ENCODE measurements at places on chromosomes 1 and 21.

DNA sequence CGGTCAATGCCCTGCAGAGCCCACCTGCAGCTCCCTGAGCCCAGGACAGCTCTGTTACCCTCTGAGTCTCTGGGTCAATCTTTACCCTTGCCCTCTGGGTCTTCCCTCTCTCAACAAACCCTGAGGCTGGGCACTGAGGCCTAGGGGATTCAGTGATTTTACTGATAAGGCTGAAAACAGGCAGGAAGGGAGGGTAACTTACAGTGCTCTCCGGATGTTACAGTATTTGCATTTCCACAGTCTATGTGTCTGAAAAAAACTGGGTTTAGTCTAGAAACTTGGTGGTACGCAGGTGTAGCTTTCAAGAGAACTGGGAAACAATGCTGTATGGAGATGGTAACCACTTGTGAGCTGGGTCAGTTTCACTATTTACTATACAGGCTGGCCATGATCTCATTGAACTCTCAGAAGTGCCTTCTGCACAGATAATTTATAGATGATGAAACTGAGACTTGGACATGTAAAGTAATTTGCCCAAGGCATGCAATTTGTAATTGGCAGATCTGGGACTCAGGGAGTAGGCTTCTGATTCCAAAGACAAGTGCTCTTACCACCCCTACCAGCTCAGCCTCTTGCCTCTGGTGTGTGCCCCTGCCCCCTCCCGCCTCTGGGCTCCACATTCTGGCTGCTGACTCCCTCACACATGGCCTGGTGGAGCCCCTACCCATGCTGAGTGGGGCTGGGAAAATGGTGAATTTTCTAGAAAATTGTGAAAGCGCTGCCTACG lies 48.8 kb downstream of the TENT5C start:
- peak; percentile 89 for DNase-seq

GRCh38 chr21:42705746-42706374 lies 52.4 kb downstream of the PDE9A start:
- DNase-seq: no peak

DNA sequence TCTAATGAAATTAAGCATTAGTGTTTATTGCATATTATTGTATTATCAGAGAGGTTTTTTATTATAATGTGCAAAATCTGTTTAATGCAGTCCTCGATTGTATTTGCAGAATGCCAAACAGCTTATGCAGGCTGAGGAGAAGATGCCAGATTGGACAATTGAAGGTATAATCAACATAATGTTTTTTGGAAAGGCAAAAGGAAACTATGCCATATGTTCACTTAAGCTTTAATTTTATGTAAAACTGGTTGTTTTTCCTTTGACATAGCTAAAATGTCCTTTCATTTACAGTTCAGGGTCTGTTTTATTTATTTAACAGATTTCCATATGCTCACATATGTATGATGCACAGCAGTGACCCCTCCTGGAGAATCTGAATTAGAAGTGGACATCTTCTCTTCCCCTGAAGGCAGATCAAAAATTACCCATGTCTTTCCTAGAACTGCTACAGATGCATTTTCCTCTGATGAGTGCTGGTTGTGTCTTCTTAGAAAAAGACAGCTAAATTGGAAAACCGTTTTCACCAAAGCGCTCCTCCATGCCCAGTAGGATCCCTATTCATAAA lies 143.5 kb upstream of the USH2A start:
- no peak for DNase-seq

DNA sequence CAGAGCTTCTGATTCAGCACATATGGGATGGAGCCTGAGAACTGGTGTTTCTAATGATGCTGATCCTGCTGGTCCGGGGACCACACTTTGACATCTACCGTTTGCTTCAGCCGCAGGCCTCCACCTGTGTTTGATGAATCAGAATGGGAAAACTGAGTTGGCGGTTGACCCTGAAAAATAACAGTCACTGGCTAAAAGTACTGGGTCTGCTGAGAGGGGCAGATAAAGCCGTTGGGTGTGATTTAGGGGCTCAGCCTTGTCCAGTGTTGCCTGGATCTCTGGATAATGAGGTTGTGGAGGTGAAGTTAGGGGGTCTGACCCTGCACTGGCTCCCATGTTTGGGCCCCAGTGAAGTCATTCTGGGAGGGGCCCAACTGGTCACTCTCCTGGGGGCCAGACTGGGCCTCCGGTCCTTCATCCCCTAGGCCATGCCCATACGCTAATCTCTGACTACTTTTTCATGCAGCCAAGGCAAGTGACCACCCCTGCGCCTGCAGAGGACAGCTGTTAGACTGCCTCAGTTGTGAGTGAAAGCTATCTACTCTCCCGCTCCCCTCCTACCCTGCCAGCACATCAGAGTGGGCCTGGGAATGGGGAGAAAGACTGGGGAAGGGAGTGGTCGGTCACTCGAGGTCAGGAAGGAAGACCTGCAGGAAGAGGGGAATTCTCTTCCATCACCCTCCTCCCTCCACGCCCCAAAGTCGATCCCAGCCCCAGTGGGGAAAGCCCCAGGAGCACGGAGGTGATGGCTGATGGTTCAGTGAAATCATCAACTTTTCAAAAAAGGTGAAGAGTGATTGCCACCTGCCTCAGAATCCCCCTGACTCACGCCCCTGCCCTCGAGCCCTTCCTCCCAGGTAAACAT lies 27.7 kb downstream of the VASH2 start:
- peak; percentile 59 for DNase-seq

DNA sequence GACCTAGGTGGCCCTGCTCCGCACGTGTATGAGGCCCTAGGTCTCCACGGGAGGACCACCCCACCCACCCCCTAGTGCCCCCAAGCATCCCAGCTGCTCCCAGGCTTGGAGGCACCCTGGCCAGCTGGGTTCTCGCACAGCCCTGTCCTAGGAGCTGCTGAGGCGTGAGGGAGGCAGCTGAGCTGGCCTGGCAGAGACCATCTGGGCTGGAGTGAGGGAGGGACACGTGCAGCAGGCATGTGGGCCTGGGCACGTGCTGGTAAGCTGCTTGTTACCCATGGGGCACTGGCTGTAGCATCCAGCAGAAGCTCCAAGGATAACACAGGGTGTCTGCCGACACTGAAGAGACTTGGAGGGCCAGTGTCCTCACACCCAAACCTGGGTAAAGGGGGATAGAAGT lies 10.1 kb downstream of the SLC6A9 start:
- DNase-seq: no peak

GRCh38 chr1:88802950-88803349 lies 88.4 kb downstream of the GTF2B start:
- DNase-seq: no peak

- no peak for DNase-seq
Measured at GRCh38 chr1:153773096-153773921, 1.9 kb upstream of the SLC27A3 start.

GRCh38 chr1:24940231-24940630 lies 10.2 kb upstream of the RUNX3 start:
- DNase-seq: no peak

DNA sequence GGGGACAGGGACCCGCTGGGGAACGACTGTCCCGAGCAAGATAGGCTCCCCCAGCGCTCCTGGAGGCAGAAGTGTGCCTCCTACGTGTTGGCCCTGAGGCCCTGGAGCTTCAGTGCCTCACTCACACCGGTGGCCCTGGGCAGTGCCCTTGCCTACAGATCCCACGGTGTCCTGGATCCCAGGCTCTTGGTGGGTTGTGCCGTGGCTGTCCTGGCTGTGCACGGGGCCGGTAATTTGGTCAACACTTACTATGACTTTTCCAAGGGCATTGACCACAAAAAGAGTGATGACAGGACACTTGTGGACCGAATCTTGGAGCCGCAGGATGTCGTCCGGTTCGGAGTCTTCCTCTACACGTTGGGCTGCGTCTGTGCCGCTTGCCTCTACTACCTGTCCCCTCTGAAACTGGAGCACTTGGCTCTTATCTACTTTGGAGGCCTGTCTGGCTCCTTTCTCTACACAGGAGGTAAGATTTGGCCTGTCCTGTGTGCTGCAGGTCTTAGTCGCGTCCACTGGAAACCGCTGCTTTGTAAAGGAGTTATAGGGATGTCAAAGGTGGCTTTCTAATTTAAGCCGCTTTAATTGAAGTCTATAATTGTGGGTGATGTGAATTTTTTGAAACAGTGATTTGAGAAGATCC lies 717 bp downstream of the UBIAD1 start:
- DNase-seq: no peak

- DNase-seq: no peak
Measured at GRCh38 chr1:94067196-94067595, 53.8 kb downstream of the ABCA4 start.

DNA sequence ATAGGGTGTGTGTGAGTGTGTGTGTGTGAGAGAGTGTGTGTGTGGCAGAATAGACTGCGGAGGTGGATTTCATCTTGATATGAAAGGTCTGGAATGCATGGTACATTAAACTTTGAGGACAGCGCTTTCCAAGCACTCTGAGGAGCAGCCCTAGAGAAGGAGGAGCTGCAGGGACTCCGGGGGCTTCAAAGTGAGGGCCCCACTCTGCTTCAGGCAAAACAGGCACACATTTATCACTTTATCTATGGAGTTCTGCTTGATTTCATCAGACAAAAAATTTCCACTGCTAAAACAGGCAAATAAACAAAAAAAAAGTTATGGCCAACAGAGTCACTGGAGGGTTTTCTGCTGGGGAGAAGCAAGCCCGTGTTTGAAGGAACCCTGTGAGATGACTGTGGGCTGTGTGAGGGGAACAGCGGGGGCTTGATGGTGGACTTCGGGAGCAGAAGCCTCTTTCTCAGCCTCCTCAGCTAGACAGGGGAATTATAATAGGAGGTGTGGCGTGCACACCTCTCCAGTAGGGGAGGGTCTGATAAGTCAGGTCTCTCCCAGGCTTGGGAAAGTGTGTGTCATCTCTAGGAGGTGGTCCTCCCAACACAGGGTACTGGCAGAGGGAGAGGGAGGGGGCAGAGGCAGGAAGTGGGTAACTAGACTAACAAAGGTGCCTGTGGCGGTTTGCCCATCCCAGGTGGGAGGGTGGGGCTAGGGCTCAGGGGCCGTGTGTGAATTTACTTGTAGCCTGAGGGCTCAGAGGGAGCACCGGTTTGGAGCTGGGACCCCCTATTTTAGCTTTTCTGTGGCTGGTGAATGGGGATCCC lies 18.3 kb upstream of the HDAC1 start:
- no peak for DNase-seq

DNA sequence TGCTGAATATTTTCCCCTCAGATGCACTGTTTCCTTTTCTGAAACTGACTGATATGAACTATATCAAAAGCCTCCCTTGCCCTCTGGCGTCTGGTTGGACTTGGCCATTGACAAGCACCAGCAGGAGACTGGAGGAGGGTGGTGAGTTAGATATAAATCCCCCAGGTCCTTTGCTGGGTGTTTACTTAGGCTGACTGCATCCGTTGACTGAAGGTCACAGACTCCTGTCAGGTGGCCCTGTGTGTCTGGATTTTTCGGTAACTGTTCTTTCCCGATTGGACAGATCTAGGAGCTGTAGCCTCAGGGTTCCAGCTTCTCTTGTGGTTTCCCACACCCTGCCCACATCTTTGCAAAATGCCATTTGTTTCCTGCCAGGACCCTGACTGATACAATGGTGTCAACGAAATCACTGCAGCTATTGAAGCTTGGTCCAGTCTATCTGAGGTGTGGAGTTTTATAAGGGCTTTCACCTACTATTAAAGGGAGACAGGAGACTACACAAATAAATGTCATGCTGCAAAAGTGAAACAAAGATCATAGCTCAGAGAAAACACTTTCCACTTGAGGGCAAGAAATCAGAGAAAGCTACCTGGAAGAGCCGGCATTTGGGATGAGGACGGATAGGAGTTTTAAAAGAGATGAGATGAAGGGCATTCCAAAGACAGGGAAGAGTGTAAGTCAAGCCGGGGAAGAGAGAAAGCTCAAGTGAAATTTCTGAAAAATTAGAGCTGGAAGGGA lies 1.5 kb upstream of the MAGI3 start:
- DNase-seq: no peak

DNA sequence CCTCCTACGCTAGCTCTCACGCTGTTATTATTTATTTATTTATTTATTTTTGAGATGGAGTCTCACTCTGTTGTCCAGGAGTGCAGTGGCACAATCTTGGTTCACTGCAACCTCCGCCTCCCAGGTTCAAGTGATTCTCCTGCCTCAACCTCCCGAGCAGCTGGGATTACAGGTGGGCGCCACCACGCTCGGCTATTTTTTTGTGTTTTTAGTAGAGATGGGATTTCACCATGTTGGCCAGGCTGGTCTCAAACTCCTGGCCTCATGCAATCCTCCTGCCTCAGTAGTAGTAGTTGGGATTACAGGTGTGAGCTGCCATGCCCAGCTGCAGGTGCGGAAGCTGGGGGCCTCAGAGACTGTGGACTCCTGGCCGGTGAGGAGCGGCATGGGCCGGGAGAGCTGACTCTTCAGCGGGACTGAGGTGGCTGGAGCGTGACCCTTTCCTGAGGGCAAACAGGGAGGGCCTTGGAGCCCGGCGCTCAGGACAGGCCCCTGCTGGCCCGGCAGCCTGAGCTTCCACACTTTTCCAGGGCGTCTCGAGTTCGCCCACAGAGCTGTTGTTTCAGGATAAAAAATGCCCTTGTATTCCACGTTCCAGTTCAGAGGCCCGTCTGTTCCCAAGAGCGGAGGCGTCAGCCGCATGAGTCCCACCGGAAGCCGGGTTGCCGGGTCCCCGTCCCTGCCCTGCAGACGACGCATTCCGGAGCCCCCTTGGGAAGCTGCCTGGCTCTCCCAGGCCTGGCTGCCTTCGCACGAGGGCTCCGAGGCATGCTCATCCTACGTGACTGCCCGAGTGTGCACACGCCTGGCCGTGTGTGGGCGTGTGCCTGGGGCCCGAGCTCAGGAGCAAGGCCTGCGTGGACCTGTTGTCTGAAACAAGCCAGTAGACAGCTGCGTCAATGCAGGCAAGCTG lies 126.2 kb downstream of the SIK1 start:
- DNase-seq: no peak

GRCh38 chr1:38235705-38236104 lies 189.1 kb upstream of the POU3F1 start:
- no peak for DNase-seq

DNA sequence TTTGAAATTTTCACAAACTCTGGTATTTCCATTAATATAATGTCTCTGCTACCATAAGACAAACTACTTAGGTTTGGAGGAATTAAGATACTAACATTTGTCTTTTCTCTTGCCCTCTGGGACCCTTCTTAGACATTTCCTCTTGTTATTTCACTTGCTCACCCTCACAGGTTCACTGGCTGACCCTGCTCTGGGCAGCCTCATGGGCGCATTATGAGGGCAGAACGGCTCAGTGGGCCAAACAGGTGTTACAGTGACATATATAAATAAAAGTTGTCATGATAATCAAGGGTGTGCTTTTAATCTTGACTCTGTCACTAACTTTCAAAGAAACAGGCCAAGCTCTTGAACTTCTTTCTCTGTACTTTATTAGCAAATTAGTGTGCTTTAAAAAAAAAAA lies 46.5 kb downstream of the ZNHIT6 start:
- no peak for DNase-seq

DNA sequence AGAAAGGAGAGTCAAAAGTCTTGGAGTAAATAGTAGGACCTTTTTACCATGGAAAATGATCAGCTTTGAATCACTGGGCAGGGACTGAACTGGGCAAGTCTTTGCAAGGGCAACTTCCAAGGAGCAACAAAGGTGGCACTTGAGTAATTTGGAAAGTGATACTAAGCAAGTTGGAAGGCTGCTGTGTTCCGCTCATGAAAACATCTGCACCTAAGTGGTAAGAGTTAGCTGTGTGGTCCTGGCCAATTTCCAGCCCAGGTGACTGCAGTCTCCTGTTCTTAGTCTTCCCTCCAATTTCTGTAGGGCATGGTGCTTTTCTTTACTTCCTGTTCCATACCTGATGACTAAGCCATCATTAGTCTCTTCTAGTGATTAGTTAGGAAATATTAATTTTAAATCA lies 35.5 kb upstream of the PRDM2 start:
- DNase-seq: peak; percentile 40

- DNase-seq: no peak
Measured at GRCh38 chr1:184150776-184151531, 99.4 kb downstream of the TSEN15 start.

GRCh38 chr1:234512451-234512861 lies 33.5 kb upstream of the TARBP1 start:
- no peak for DNase-seq

All from GM12878 (cell line).